GM23248 (cell line): ENCODE measurements at places on chromosomes 1 and 21. TPM values are rescaled to one million over a fixed set of nuclear protein-coding genes. Genes with fewer than 3 reads are reported as not detected.

The IVL gene
- 0.68 and 1.2 TPM in 2 replicates for polyA plus RNA-seq

DNA sequence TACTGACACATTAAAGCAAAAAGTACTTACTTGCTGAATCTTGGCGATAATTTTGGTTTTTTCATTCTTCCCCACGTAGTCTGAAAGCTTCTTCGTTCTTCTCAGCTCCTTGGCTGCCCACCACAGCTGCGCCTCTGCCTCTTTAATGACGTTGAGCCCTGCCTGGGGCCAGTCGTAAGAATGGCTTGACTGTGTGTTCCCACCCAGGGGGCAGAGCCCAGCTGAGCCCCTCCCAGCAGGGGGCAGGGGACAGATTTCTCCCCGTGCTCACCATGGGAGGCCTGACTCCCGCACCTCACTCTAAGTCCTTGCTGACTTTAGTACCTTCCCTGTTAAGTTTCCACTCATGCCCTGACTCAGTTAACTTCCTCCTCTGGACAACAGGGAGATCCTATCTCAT lies 9.0 kb downstream of the CFAP298 start:
- no peak for DNase-seq
- H3K36me3 ChIP-seq: peaks cover 15% of the 10 kb centered on the region
- H3K4me3 ChIP-seq: no peak overlapping the region
- H3K27me3 ChIP-seq: no peaks in the 10 kb centered on the region

DNA sequence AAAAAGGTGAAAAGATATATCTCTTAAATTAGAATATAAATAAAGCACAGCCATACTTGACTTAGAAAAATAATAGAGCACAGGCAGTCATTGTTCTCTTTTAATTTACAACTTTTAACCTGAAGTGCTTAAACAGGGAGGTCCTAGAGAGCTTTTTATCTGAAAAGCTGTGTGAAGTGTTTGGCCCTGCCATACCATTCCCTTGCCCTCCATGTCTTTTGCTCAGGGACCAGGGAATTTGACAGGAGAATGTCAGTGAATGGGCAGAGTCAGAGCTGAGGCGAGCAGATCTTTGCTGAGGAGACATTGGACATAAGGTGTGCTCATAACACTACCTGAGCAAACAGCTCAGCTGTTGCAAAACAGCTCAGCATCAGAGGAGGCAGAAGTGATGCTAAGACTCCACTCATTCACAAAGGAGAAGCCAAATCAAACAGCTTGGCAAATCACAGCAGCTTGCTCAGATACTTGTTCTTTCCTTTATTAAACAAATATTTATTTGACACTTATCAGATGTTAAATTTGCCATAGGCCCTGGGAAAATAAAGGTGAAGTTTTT lies 14.9 kb upstream of the MGST3 start:
- no peak overlapping the region for H3K4me3 ChIP-seq
- H3K4me1 ChIP-seq: no peaks in the 10 kb centered on the region
- peaks cover 7% of the 10 kb centered on the region; the same call in 1 of the 2 replicates for H3K27me3 ChIP-seq
- no peak overlapping the region for H3K27ac ChIP-seq
- H3K36me3 ChIP-seq: no peaks in the 10 kb centered on the region
- no peak for DNase-seq

GRCh38 chr1:28577052-28577678 lies 14.9 kb upstream of the RAB42 start:
- no peak overlapping the region for H3K4me3 ChIP-seq
- H3K4me1 ChIP-seq: peaks cover 11% of the 10 kb centered on the region
- H3K27ac ChIP-seq: no peak overlapping the region
- no peaks in the 10 kb centered on the region for H3K27me3 ChIP-seq
- DNase-seq: peak; percentile 9

GRCh38 chr1:145963265-145964019 lies 933 bp downstream of the ANKRD34A start:
- peak overlapping the region; percentile 69 for H3K27ac ChIP-seq
- peak overlapping the region; percentile 92 for H3K4me3 ChIP-seq
- H3K27me3 ChIP-seq: no peaks in the 10 kb centered on the region
- DNase-seq: peak; percentile 61

- H3K4me3 ChIP-seq: no peak overlapping the region
- H3K27me3 ChIP-seq: no peaks in the 10 kb centered on the region
- peaks cover 13% of the 10 kb centered on the region for H3K4me1 ChIP-seq
- H3K27ac ChIP-seq: no peak overlapping the region
- H3K36me3 ChIP-seq: no peaks in the 10 kb centered on the region
- no peak for DNase-seq
Observed at GRCh38 chr1:14539953-14540563, 58.4 kb upstream of the KAZN start.

DNA sequence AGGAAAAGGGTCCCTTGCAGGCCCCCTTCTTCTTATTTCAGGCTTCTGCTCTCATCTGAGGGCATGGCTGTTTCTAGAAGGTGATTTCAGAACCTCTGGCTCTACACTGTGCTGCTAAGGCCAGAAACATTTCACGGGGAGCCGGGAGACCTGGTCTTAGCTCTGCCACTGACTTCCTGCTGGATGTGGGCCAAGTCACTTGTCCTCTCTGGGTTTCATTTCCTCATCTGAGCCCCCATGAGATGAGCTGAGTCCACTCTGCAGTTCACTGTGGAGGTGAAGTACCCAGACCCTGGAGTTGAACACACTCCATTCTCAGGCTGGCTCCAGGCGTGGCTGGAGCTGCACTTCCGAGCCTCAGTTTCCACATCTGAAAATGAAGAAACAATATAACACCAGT lies 2.1 kb downstream of the PADI1 start:
- H3K27ac ChIP-seq: no peak overlapping the region
- H3K27me3 ChIP-seq: no peaks in the 10 kb centered on the region
- peaks cover 6% of the 10 kb centered on the region; the same call in 1 of the 2 replicates for H3K4me1 ChIP-seq
- DNase-seq: peak; percentile 13
- no peaks in the 10 kb centered on the region for H3K36me3 ChIP-seq

The RPTN gene
- polyA plus RNA-seq: 0.05 TPM in 1 of 2 replicates, not detected in the other
